ENCODE measurements at places on chromosomes 7 and 10. TPM values are rescaled to one million over a fixed set of nuclear protein-coding genes. Genes with fewer than 3 reads are reported as not detected.

DNA sequence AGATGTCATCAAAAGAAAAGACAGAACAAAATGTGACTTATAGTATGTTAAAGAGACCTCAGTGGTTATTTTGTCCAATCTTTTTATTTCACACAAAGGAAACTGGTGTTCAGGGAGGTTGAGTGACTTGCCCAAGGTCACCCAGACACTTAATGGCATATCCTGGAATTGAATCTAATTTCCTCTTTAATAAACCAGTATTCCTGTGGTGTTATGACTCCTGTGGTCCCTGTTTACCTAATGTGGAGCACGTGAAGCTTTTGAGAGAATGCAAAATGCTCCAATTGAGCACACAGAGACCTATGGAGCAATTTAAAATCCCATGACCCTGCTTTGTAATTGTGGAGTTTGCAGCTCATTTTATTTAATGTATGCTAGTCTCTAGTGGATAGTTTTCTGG, 251.9 kb downstream of the REEP3 start:
- no peaks in the 10 kb centered on the region for H3K36me3 ChIP-seq
- H3K4me3 ChIP-seq = no peak overlapping the region
- H3K27ac ChIP-seq = no peak overlapping the region

DNA sequence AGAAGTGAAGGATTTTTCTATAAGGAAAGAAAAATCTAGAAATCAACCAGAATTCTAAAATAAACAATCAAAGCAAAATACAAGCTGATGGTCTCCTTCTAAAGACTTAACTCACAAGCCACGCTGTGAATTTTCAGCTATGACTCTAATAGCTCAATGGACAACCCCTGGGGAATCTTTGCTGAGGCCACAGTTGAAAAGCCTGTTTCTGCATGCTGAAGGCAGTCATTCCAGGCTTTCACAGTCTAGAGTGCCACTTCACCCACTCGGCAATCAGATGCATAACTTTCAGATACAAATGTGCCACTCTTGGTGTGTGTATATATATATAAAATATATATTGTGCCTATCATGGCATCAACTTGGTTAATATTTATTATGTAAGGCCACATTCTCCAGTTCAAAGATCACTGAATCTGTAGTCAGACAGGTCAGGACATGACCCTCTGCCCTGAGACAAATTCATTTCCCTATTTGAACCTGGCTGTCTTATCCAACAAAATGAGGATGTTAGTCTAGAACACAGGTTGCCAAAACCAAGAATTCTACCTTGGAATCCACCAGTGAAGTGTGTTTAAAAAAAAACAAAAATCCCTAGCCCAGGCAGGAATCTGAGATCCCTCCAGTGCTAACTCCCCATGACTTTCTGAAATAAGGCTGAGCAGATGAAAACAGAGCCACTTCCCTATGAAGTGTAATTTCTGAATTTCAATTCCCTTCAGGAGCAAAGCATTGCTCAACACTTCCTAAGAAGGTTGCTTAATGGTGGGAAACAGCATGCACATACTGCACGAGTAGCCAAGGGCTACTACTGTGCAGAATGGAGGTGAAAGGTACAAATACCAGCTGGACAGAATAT, 9.9 kb downstream of the LIPA start:
- H3K36me3 ChIP-seq = peaks cover 3% of the 10 kb centered on the region
- no peaks in the 10 kb centered on the region for H3K27me3 ChIP-seq
- H3K4me3 ChIP-seq = no peak overlapping the region
- DNase-seq = no peak

GRCh38 chr7:128906001-128906765, 4.3 kb downstream of the KCP start:
- no peak overlapping the region for H3K4me3 ChIP-seq
- H3K27ac ChIP-seq = no peak overlapping the region
- no peaks in the 10 kb centered on the region for H3K36me3 ChIP-seq
- DNase-seq = no peak
- no peaks in the 10 kb centered on the region for H3K4me1 ChIP-seq
- peaks cover 45% of the 10 kb centered on the region for H3K27me3 ChIP-seq

DNA sequence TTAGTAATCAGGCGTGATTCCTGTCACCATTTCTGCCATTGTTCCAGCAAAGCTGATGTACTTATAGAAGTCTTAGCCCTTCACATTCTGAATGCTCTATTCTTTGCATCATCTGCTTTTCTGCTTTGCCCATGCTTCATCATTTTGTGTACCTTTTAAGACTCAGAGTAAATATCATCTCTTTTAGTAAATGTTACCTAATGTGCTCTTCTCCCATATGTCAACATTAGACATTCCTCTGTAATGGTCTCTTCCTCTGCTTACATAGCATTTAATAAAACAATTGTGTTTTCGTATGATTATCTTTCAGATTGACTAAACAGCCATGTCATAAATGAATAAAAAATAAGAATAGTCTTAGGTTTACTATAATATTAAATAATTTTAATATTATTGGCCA, 719.6 kb upstream of the GRM3 start:
- no peak overlapping the region for H3K4me3 ChIP-seq
- H3K36me3 ChIP-seq = no peaks in the 10 kb centered on the region
- no peaks in the 10 kb centered on the region for H3K4me1 ChIP-seq
- H3K27me3 ChIP-seq = no peaks in the 10 kb centered on the region
- DNase-seq = no peak

DNA sequence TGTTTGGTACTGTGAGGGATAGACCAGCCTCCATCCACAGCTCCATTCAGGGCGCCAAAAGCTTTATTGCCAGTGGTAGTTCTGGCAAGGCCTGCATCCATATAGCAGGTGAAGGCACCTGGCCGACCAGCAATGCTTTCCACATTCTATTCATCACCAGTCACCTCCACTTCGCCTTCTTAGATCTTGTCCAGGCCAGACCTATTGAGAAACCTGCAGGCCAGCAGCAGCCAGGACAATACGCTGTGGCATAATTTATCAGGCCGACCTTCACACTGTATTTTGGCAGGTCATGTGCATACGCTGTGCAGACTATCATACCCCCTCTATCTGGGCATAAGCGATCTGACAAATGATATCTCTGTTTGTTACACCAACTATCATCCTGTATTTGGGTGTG, 15.2 kb upstream of the KNDC1 start:
- H3K36me3 ChIP-seq = no peaks in the 10 kb centered on the region
- H3K27ac ChIP-seq = no peak overlapping the region
- H3K4me1 ChIP-seq = no peaks in the 10 kb centered on the region
- no peak for DNase-seq
- H3K27me3 ChIP-seq = peaks cover 6% of the 10 kb centered on the region

- no peak for DNase-seq
- H3K27me3 ChIP-seq = no peaks in the 10 kb centered on the region
- H3K27ac ChIP-seq = no peak overlapping the region
- no peak overlapping the region for H3K4me3 ChIP-seq
Observed at GRCh38 chr10:83909001-83909400, 230.3 kb upstream of the GHITM start.

Gene IGFBP3
- 2,046 TPM for total RNA-seq

Gene STEAP1B
- total RNA-seq = 31.8 TPM

Gene LIPN
- not detected for total RNA-seq
